ENCODE measurements at places on chromosomes 5 and 9.

GRCh38 chr5:83392766-83393503 lies 78.6 kb upstream of the VCAN start:
- no peak for DNase-seq

GRCh38 chr9:114316605-114317230 lies 6.2 kb upstream of the ORM1 start:
- DNase-seq = no peak

GRCh38 chr9:113631137-113631765 lies 167.7 kb downstream of the RGS3 start:
- DNase-seq = no peak

DNA sequence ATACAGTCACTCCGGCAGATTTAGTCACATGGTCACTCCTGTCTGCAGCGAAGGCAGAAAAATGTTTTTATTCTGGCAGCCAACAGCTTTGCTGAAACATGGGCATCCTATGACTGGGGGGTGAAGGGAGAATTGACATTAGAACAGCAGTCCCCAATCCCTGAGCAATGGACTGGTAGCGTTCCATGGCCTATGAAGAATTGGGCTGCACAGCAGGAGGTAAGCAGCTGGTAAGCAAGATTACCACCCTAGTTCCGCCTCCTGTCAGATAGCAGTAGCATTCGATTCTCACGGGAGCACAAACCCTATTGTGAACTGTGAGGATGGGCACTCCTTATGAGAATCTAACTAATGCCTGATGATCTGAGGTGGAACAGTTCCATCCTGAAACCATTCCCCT lies 93.1 kb upstream of the FTMT start:
- DNase-seq = no peak

GRCh38 chr5:170552621-170553115 lies 48.8 kb downstream of the KCNIP1 start:
- no peak for DNase-seq

DNA sequence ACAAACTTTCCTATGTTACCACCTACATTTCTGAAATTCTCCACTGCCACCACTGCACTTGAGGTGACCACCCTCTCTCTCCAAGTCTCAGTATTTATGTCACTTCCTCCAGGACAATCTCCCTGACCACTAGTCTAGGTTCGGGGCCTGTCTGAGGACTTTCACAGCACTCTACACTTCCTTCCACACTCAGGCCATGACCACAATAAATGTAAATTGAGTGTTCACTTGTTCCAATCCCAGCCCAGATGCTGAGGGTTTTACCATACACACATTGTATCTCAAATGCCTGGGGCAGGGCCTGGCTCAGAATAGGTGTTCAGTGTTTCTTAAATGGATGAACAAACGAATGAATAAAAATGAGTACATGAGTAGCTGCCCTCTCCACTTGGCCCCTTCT lies 26.9 kb upstream of the CCNG1 start:
- DNase-seq = no peak

DNA sequence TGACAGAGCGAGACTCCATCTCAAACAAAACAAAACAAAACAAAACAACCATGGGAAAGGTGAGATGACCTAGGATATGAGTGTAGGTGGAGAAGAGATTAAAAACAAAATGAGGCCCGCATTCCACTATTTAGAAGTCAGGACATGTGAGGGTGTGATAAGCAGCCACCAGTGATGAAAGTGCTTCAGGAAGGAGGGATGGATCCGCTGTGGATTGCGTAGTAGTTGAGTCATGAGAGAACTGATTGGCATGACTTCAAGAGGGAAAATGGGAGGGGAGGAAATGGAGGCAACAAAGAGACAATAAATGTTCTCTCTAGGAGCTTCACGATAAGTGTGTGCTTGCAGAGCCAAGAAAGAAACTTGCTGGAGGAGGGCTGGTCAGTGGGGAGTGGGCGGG lies 367.6 kb downstream of the ARL15 start:
- no peak for DNase-seq

DNA sequence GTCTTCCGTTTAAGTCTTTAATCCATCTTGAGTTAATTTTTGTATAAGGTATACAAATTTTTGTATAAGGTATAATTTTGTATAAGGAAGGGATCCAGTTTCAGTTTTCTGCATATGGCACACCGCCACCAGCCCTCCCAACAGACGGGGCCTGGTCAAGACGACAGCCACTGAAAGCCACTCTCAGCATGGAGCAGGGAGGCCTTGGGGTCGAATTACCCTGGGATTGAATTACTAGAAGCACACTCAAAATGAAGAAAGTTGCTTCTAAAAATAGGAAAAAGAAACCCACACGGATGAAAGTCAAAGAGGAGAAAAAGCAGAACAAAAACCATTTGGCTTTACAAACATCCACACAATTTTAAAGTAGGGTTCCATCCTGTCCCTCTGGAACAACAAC lies 586.2 kb upstream of the ADAMTS16 start:
- no peak for DNase-seq

DNA sequence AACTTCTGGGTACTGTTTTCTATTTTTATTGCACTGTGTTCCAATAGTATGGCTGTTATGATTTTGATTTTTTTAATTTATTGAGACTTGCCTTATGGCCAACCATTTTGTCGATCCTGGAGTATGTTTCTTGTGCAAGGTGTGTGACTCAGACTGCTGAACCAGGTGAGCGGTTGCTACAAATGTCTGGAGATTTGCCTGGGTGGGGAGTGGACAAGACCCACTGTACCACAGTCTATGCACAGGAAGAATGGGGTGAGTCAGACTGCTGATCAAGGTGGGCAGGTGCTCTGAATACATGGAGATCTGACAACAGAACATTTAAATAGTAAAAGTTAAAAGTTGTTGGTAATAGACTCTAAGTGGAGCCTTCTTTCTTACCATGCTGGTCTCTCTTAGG lies 609.2 kb downstream of the CSNK1G3 start:
- DNase-seq = no peak

Measured in memory B cell (primary cell).